ENCODE measurements at places on chromosomes 13 and 19.

DNA sequence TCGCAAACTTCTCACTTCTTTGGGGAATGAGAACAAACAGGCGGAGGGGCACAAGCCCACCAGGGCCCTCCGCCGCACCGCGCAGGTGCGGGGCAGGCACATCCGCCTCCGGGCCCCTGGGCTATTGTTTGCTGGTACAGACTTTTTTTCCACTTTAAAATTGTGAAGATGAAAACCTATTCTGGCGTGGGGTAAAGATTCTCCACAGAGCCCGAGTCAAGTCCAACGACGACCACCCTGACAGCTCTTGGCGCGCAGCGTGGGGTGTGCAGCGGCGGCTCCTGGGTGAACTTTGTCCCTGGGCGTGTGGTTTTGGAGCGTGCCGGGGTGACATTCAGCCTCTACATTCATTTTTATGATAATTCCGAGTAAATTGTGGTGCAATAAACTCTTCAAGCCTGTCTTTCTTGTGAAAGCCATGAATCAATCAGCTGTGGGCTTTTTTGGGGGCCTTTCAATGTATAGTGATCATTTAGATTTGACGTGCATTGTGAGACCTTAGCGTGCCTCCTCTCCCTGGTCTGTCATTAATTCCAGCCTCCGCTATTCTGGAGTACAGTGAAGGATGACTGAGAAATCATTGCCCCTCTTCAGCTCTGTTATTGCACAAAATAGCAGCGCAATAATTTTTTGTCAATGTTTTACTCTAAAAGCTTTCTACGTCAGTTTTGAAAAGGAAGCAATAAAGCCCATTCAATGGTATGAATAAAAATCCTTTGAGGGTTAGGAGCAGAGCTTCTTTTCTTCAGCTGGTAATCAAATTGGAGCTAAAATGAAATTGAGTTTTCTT, 90.0 kb downstream of the TEX29 start:
- DNase-seq: no peak
- H3K4me1 ChIP-seq: no peaks in the 10 kb centered on the region

- no peak overlapping the region for H3K4me3 ChIP-seq
- no peaks in the 10 kb centered on the region for H3K4me1 ChIP-seq
- H3K36me3 ChIP-seq: no peaks in the 10 kb centered on the region
- H3K27me3 ChIP-seq: no peaks in the 10 kb centered on the region
- DNase-seq: no peak
- no peak overlapping the region for H3K27ac ChIP-seq
These were observed 229.6 kb upstream of the HTR2A start for GRCh38 chr13:47126432-47126831.

DNA sequence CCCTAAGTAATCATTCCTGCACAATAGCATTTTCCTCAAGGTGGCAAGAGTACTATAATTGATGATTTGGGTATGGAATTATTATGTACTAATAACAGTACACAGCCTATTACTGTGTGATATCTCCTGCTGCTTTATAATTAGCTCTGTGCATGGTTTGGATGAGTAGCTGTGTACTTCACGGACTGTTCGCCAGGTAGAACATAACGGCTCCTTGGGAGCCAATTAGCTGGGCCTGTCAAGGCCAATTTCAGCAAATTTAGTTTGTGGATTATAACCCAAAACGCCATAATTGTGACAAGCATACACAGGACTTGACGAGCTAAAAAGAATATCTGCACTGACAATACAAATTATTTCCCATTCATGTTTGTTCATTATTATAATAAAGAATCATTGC, 1584.2 kb downstream of the SLITRK1 start:
- no peaks in the 10 kb centered on the region for H3K36me3 ChIP-seq
- no peak overlapping the region for H3K27ac ChIP-seq
- H3K4me3 ChIP-seq: no peak overlapping the region
- no peak for DNase-seq
- no peaks in the 10 kb centered on the region for H3K27me3 ChIP-seq
- H3K4me1 ChIP-seq: no peaks in the 10 kb centered on the region

GRCh38 chr13:26759907-26760831, at the start of gene GPR12:
Gene GPR12 (minus strand): TSS chr13:26760786. CDS start chr13:26759827, 959 bp downstream.
- H3K27me3 ChIP-seq: peaks cover 49% of the 10 kb centered on the region
- H3K27ac ChIP-seq: no peak within 1 kb of the TSS
- no peaks in the 10 kb centered on the region for H3K36me3 ChIP-seq

DNA sequence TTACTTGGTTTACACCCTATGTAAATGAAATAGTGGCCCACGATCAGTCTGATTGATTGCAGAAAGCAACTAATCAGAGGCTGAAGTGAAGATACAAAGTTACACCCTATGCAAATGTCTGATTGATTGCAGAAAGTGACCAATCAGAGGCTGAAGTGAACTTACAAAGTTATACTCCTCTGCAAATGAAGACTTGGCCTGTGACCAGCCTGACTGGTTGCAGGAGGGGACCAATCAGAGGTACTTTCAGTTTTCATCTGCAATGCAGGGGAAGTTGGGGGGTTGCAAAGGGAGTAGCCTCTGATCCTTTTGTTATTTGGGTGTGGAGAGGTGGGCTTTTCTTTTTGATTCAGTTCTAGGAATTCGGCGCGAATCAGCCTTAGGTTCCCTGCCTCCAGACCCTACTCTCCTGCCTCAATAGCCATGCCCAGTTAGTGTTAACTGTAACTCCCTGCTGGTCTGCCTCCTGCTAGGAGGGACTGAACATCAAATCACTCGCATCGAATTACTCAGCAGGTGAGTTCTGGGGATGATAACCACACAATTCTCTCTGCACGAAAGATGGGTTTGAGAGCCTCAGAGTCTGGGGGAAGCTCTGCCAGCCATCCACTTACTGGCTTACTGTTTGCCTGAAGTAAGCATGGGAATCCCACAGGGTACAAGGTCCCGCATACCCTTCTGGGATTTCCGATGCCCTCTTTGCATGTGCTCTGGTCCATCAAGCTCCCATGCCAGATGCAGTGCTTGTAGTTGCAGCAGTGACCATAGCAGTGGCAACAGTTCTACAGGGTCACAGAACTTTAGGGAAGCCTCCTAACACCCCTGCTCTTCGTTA, 7.5 kb downstream of the ARL11 start:
- DNase-seq: peak; percentile 59
- H3K36me3 ChIP-seq: no peaks in the 10 kb centered on the region
- no peak overlapping the region for H3K4me3 ChIP-seq
- no peaks in the 10 kb centered on the region for H3K4me1 ChIP-seq
- no peaks in the 10 kb centered on the region for H3K27me3 ChIP-seq

GRCh38 chr13:109769921-109770320, 16.5 kb downstream of the IRS2 start:
- H3K4me3 ChIP-seq: no peak overlapping the region
- no peaks in the 10 kb centered on the region for H3K36me3 ChIP-seq
- H3K4me1 ChIP-seq: peaks cover 4% of the 10 kb centered on the region
- no peak overlapping the region for H3K27ac ChIP-seq
- H3K27me3 ChIP-seq: no peaks in the 10 kb centered on the region

- H3K4me1 ChIP-seq: peaks cover 5% of the 10 kb centered on the region
- H3K27ac ChIP-seq: no peak overlapping the region
- no peaks in the 10 kb centered on the region for H3K36me3 ChIP-seq
- DNase-seq: no peak
These were observed 22.8 kb upstream of the CEACAM20 start for GRCh38 chr19:44552324-44552723.

DNA sequence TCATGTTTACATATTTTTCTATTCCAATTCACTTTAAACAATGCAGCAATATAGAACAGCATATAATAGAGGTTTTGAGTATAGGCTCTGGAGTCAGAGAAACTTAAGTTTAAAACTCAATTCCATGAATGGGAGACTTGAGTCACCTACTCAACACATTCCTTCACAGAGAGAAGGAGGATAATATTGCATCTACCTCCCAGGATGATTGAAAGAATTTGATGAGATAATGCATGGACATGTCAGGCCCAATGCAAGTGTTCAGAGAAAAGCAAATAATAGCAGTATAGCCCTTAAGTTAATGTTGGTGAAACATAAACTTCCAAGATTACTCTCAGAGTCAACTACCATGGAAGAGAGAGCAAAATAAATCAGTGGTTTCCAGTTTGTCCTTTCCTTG, 170.2 kb downstream of the DCLK1 start:
- no peaks in the 10 kb centered on the region for H3K27me3 ChIP-seq
- H3K36me3 ChIP-seq: no peaks in the 10 kb centered on the region
- DNase-seq: peak; percentile 14
- H3K4me3 ChIP-seq: no peak overlapping the region
- H3K4me1 ChIP-seq: peaks cover 8% of the 10 kb centered on the region

GRCh38 chr19:4518345-4519171, at the start of gene PLIN4:
Gene PLIN4 (minus strand): TSS chr19:4518486. CDS start chr19:4518272, 214 bp downstream.
- no peaks in the 10 kb centered on the region for H3K4me1 ChIP-seq
- H3K27ac ChIP-seq: no peak within 1 kb of the TSS
- peak; percentile 4 for DNase-seq
- H3K4me3 ChIP-seq: no peak within 1 kb of the TSS

Data from astrocyte (in vitro differentiated cells and primary cell).